ENCODE measurements at places on chromosomes 3 and 15.
A peak's percentile ranks its signal among the peaks of the same experiment; 100 is the strongest.

- DNase-seq, result no peak
Observed at GRCh38 chr3:190318666-190319065, 3.6 kb downstream of the CLDN1 start.

DNA sequence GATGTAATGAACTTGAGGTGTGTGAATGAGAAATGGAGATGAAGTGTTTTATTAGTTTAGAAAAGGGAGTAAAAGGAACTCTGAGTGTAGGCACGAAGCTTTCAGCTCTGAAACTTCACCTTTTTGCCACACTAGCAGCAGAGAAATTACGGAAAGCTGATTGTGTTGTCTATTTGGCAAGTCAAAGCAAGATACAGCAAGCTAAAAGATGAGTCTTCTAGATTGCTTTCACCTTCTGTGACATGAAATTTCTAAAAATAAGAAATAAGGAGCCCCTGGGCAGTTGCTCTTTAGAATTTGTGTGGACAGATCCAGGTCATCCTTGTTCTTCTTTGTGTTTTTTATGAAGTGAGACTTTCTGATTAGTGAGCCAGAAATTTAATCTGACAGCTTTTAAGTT, 143.4 kb downstream of the FNDC3B start:
- DNase-seq, result no peak

DNA sequence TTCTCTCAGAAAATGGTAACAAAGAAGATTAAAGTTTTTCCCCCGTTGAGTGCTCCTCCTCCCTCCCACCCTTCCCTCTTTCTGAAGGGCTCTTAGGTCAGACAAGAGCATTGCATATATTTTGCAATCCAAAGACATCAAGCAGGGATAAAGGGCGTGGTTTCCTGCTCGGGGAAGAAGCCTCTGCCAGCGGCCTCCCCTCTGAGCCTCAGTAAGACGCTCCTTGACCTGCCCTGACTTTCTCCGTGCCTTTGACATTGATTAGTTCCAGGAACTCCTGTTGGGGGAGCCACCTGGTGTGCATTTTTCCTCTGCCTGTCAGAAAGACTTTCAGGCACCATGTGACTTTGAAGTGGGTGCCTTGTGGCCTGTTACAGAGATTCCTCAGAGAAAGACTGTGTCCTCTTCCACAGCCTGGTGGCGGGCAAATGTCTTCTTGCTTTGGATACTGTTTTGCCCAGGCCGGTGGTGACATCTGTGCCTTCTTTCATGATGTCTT, 87.2 kb upstream of the TBL1XR1 start:
- peak; percentile 97 for DNase-seq

- no peak for DNase-seq
Observed at GRCh38 chr15:31975830-31976229, 54.5 kb upstream of the CHRNA7 start.

DNA sequence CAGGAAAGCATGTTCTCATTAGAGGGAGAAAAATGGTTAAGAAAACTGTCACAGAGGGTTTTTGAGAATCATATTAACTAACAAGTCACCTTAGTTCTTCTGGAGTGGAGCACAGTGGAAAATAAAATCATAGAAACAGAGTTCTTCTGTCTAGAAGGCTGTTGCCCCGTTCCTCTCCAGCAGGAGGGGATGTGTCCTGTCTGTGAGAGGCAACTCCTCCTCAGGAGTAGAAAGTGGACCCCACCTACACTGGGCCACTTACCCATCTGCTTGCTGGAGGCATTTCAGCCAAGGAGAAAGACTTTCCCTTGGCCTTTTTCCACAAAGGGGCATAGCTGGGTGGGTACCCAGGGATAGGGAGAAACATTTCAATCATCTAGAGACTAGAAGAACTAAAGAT, 106.6 kb downstream of the SSR3 start:
- peak; percentile 73 for DNase-seq

DNA sequence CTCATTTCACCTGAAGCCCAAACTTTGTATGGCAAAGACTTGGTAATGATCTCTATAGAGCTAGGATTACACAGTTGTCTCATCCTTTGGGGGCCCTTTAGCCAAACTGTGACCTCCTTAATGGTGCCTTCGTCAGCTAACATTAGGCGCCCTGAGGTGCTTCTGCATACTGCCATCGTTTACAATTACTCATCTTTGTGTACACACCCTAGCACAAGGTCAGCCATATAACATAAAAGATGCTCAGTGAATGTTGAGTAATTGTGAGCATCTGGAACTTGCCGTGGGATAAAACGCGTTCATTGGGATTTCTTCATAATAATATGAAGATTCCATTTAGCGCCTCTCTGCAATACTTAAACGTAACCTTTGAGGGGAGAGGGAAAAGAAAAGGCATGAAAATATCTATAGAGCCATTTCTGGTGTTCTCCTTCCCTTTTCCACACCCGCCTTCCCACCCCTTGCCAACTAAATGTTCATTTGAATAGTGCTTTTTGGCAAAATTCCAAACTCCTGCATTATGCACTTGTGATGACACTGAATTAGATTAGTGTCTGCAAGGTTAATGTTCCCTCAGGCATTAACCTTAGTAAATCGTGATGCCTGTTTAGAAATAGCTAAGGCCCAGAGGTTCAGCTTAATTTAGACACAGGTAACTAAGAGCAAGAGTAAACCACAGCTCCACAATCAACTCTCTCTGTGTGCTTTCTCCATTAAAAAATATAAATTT, 990 bp upstream of the ZNF148 start:
- DNase-seq, result no peak

DNA sequence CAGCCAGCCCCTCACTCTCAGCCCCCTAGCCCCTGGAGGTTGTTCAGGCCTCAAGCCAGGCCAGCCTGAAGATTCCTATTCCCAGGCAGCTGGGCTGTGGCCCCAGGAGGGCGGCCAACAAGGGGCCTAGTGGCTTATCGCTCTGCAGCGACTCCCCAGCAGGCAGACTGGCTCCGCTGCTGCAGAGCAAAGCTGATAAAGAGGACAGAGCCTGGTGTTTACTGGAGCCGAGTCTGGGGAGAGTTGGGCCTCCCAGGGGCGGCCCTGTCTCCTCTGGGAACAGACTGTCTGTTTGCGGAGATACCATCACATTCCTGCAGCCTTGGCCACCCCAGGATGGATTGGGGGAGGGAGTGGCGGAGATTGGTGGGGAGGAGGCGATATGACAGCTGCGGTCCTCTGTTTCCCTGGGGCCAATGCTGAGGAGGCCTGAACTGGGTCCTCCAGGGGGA, 22.4 kb upstream of the SMAD6 start:
- DNase-seq, result peak; percentile 98

- peak; percentile 50 for DNase-seq
Observed at GRCh38 chr3:48518069-48518468, 14.1 kb upstream of the SHISA5 start.

DNA sequence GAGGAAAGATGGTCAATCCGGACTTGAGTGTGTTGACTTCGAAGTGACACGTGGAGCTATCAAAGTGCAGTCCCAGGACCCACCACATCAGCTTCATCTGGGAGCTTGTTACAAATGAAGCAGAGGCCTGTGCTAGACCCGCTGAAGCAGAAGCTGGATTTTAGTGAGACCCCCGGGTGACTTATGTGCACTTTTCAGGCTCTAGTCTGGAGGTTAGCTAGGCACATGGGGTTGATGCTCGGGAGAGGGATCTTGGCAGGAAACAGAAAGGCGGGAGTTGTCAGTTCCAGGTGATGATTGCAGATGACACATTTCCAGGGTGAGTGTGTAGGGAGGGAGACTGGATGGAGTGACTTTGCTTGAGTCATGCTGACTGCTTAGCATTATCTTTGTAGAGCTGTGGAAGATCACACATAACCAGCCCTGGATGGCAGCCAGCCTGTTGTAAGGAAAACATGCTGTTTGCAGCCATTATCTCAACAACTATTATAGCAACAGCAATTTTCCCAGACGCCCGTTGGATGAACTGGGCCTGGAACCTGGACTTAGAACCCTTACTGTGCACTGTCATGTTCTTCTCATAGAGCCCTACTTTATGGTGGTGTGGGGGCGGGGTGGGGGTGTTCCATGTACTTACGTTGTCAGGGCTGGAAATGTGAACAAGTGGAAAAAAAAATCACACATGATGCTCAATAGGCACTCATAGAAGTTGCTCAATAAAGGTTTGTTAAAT, 122.4 kb downstream of the THSD4 start:
- peak; percentile 83 for DNase-seq

DNA sequence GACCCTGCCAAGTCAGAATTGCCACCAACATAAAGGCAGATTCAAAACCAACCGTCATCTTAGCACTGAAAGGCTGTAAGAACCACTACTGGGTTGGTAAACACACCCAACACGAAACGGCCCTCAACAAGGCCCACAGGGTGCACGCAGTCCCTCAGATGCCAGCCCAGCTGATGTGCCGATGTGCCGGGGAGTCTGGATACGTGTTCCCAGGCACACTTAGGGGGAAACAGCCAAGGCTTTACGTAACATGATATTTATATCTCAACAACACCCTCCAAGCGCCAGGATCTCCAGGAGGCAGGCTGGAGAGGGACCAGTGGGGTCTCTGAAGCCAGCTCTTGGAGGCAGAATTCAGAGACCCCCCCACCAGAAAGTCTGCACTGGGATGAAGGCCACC, 14.2 kb downstream of the POC1A start:
- no peak for DNase-seq

GRCh38 chr15:65476903-65477302, 40.6 kb downstream of the DPP8 start:
- no peak for DNase-seq

DNA sequence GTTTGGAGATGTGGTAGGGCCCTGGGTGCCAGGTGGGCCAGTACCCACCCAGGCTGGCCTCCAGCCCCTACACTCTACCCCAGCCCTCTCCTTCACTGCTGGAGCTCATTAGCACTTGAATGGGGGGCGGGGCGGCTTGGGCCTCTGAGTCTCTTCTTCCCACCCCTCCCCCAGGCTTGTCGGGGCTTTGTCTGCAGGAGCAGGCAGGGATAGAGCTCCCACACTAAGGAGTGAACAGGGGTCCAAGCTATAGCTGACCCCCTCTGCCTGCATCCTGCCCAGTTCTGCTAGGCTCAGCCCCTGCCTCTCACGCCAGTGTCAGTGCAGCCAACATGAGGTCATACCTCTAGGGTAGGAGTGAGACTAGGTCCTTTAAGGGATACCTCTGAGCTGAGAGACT, 5.2 kb downstream of the GNAI2 start:
- DNase-seq, result no peak

DNA sequence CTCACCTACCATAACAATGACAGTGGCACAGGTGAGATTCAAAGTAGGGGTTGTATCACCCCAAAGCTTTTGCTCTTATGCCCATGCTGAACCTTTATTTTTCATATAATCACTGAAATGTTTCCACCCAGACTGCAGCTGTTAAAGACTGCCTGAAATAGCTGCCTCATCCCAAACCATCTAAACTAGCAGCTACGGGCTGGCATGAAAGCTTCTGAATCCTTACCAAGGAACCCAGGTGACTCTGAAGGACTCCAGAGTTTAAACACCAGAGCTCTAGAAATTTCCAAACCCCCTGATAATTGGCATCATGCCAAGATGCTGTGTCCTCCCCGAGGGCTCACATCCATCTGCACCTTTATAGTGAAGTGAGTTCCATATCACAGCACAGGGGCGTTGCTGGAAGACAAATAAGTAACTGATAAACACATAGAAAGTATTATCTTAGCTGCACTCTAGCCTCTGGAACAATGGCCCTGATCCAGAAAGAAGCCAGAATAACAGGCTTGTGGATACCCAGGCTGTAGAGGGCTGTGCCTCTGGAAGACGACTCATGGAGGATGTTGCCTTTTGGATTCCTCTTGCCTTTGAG, 238.9 kb downstream of the CADPS start:
- DNase-seq, result no peak

GRCh38 chr15:95814908-95815307, 515.6 kb upstream of the NR2F2 start:
- no peak for DNase-seq

- DNase-seq, result no peak
Observed at GRCh38 chr15:71925145-71925544, 114.8 kb downstream of the NR2E3 start.

- no peak for DNase-seq
Observed at GRCh38 chr15:69731081-69731330, 278.4 kb downstream of the RPLP1 start.

DNA sequence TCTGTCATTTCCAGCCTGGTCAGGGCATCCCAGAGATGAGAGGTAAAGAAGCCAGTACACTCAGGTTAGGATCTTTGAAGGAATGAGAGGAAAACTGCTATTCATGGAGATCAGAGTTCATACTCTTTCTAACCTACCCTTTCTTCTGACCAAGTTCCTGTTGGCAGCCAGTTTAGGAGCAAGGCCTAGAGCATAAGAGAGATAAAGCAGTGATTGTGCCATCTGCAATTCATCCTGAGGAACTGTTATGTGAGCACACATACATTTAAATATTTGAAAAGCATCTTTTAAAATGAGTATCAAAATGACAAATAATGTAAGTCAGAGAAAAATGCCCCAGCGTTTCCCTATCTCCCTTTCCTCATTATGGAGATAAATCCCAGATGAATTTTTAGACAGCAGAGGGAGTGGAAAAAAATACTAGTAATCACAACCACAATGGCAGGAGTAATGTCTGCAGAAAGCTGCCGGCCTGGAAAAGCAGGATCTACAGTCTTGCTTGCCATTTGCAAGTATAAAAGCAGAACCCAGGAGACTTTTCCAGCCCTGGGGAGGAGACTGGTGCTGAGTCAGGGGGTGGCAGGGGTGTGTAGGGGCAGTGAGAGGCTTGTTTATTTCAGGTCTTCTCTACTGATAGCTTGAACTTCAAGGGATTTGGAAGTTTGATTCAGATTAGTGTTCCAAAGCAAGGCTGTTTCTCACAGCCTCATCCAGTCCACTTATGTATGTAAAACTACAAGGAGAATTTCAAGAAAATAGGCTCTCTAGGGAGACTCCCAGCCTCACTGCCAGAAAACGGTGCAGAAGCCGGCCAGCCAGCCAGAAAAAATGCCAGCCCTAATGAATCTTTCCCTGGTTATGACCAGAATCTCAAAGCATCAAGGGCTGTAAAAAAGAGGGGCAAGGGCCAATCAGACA, 1052.4 kb downstream of the TUSC7 start:
- peak; percentile 77 for DNase-seq

DNA sequence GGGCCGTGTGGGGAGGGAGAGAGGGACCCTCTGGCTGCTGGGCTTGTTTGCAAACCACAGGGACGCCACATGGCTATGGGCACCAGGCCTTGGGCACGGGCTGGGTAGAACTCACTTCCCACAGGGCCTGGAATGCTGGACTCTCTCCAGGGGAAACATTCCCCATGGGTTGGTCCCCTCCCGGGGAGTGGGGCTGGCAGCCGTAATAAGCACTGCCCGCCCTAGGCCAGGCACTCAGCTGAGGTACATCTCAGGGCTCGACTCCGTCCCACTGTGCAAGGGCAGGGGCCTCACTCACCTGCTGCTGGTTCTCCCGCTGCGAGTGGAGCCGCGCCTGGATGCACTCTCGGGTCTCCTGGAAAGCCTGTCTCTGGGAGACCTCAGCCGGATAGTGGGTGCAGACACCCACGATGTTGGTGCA, 96.7 kb downstream of the ADCY5 start:
- no peak for DNase-seq
